Left colon (tissue), 2 donors: ENCODE measurements at places on chromosomes 7 and 10.
A peak's percentile ranks its signal among the peaks of the same experiment; 100 is the strongest.

GRCh38 chr7:1415389-1415990 is 43.8 kb downstream of the MICALL2 start:
- DNase-seq: no peak

GRCh38 chr7:137734221-137734620 is 112.6 kb downstream of the DGKI start:
- DNase-seq: no peak

GRCh38 chr10:77686650-77687417 is 49.2 kb upstream of the KCNMA1 start:
- DNase-seq: no peak

DNA sequence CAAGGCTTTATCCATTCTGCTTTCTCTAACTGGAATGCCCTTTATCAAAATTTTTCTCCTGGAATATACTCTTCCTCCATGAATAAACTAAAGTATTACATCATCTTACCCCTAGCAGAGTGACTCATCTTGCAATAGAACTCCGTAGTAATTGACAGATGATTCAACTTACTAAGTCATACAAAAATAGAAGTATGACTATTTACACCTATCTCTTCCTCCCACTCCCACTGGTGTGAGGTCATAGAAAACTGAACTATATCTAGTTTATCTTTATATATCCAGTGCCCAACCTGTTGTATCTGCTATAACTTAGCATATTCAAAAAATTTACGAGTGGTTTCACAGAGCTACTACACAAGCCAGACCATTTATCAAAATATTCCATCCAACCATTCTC is 26.1 kb downstream of the ABCB1 start:
- DNase-seq: no peak

GRCh38 chr7:39421251-39421650 is 145.0 kb upstream of the YAE1 start:
- no peak for DNase-seq

GRCh38 chr7:114088470-114088940 is 169.7 kb upstream of the PPP1R3A start:
- no peak for DNase-seq

DNA sequence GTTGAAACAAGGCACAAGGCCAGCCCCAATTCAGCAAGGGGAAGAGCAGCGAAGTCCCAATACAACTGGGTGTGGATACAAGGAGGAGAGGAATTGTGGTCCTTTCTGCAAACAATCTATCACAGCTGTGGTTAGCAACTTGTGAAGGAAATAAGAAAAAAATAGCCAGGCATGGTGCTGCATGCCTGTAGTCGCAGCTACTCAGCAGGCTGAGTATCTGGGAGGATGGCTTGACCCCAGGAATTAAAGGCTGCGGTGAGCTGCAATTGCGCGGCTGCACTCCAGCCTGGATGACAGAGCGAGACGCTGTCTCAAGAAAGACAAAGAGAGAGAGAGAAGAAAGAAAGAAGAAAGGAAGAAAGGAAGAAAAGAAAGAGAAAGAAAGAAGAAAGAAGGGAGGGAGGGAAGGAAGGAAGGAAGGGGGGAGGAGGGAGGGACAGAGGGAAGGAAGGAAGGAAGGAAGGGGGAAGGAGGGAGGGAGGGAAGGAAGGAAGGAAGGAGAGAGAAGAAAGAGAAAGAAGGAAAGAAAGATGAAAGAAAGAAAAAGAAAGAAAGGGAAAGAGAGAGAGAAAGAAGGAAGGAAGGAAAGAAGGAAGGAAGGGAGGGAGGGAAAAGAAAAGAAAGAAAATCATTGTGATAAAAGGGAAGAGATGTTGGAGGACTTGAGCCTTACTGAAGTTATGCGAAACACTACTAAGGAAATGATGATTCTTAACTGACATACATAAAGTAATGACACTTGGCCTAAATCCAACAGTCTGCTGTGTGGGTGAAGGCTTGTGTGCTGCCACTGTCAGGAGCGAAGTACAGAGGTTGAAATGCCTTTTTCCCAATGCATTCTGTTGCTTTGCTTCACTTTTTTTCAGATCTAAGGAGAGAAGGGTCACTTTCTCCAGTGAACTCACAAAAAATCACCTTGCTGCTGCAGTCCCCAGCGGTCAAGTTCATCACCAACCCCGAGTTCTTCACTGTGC is 117.0 kb upstream of the STK17A start:
- no peak for DNase-seq

DNA sequence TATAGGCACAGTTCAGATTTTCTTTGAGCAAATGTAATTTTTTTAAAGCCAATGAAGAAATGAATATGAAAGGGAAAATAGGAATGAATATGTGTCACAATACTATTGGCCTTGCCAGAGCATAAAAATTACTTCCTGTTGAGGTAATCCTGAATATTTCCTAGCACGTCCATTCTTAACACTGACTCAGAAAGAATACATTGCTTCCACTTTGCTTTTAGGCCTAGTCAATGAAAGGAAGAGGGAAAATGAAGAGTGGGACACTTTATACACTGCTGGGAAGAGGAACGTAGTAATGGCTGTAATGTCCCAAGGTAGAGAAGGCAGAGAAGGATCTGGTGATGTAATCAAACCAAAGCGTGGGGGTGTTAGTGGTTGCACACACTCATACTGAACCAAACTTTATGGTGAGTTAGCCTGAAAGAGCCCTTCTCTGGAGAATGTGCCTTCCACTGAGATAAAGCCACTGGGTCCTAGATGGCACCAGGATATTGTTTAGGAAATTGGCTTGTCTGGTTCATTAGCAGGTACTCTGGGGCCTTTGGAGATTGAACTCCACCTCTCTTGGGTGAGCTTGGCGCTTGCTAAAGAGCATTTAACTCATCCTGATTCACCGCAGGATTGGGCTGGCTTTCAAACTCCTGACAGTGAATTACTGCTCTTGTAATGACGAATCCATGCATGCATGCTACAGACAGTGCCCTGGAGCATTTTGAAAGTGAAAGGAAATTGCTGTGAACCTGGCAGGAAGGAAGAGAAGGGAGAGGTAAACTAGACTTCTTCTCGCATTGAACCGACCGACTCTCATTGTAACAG is 254.9 kb downstream of the KIAA1217 start:
- DNase-seq: peak; percentile 34

DNA sequence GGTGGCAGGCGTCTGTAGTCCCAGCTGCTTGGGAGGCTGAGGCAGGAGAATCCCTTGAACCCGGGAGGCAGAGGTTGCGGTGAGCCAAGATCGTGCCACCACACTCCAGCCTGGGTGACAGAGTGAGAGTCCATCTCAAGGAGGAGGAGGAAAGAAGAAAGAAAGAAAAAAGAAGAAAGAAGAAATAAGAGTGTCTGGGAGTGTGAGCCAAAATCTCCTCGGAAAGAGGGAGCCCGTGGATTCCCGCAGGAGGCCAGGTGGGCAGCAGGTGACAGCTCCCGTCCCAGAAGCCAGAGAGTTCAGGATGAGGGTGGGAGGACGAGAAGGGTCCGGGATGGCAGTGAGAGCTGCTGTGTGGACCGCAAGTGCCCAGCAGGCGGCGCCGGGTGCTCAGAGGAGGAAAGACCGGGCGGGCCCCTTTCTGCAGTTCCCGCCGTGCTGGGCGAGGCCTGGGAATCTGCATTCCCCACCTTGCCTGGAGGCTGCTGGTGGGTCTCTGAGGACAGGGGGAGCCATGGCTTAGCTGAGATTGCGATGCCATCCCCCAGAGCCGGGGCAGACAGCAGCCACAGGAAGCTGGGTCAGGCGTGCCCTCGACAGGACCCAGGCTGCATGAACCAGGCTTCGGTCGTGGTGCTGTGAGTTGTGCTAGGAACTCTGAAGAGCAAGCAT is 17.1 kb upstream of the AMZ1 start:
- DNase-seq: peak; percentile 49

- DNase-seq: no peak
Measured at GRCh38 chr7:12586271-12586670, 15.8 kb downstream of the SCIN start.

GRCh38 chr7:47681249-47681810 is 99.4 kb upstream of the TNS3 start:
- no peak for DNase-seq

DNA sequence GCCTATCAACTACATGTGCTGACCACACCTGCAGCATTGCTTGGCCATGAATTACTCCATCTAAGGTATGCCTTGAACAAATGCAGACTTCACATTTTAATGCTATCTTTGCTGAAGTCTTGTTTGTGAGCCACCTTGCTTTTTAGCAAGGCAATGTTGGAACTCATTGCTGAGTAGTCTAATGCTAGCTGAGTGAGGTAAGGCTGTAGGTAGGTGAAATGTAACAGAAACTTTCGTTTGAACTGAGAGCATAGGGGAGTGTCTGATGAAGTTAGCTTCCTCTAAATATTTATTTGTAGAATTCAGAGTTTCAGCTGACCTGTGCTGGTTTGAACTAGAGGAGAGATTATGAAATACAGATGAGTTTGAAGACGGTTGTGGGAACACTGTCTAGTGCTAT is 238.5 kb downstream of the SEMA3A start:
- no peak for DNase-seq

DNA sequence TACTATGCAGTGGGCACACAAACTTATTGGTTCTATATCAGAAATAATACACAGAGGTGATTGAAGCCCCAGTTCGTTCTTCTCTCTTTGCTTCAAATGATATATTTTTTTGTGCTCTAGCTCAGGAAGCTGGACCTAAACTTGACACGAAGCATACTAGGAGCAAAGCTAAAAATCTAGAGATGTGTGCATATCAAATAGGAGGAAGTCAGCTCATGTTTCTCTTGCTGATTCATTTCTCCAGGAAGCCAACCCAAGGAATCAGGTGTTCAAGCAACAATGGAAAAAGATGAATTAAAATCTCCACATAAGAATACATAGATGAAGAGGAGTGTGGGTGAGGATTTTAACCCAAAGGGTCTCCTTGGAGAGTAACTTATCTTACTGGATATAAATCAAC is 432.5 kb downstream of the KCNMA1 start:
- no peak for DNase-seq

DNA sequence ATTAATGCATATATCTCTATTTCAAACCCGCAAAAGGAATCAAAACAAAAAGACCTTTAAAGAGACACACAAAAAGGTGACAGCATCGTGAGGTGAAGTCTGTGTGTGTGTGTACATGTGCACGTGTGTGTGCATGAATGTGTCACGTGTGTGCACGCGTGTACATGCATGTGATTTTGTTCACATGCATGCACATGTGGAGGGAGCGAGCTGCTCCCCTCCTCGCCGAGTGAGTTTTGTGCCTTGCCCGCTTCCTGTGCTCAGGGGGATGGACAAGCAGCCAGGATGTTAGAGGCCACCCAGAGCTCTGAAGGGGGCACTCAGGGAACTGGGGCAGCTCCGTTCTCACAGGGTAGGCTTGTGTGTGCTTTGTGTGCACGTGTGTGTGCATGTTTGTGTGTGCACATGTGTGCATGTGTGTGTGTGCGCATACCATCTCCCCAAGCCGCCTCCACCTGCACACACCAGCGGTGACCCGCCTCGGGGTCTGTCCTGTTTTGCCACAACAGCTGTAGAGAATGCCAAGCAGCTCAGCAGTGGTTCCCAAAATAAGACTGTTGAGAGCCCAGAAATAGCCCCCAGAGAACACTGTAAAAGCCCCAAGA is 191.2 kb downstream of the PTPRN2 start:
- DNase-seq: no peak

DNA sequence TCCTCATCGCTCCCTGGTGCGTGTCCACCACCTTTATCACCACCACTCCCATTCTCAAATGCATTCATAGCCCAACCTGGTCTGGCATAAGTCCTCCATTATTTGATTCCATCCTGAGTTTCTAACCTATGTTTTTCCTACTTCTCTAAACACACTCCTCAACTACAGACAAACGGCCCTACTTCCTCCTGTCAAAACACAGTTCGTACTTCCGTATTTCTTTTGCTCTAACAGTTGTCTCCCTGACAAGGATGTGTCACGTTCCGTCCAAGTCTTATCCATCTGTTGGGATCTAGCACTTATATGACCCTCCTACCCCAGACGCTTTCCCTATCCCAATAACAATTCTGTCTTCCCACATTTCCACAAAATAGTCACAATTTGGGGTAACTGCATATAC is 46.8 kb downstream of the DOCK4 start:
- DNase-seq: no peak

GRCh38 chr10:6228010-6228511 is 25.3 kb downstream of the PFKFB3 start:
- no peak for DNase-seq

- no peak for DNase-seq
Measured at GRCh38 chr10:22701132-22701826, 13.1 kb downstream of the PIP4K2A start.

GRCh38 chr7:35780070-35780469 is 20.8 kb upstream of the SEPTIN7 start:
- no peak for DNase-seq

DNA sequence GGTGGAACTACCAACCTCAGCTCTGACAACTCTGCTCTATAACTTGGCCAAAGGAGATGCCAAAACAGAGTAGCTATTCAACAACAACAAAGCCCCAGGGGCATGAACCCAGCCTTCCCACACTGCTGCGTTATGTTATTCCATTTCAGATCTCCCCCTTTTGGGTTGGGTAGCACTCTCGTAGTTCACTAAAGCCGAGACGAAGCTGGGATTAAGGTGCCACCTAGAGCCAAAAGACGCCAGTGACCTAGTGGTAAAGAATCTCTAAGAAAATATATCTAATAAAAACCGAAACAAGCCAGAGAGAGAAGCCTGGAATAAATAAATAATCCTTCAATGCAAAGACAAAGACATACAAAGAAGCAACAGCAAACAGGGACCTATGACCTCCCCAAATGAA is 217.3 kb downstream of the HERPUD2 start:
- DNase-seq: no peak

- no peak for DNase-seq
Measured at GRCh38 chr10:49698679-49699078, 19.2 kb downstream of the C10orf53 start.

DNA sequence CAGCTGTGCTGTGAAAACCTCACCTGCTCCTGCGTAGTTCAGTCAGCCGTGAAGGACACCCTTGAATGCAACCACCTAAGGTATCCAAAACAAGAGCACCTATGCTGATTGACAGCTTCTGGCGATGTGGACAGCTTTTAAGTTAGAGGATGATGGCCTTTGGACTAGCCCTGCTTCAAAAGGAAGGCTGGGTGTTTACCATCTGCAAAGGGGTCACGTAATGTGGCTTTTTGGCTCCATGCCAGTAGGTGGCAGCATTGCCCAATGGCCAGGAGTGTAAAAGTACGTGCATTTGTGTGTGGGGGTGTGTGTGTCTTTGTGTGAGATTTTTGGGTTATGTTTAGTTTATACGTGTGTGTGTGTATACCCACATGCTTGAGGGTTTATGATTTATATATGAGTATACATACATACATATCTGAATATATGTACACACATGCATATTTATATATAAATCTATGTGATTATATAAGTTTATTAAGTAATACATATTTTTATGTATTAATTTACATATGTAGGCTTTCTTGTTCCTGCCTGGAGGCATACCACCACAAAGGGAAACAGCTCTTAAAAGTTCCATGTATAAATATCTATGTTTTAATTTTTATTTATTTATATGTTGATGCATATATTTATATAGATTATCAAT is 236.3 kb upstream of the ANKRD30A start:
- peak; percentile 20 for DNase-seq

- DNase-seq: no peak
Measured at GRCh38 chr10:20181434-20181833, 365.2 kb downstream of the PLXDC2 start.
